Left lobe of liver (tissue), 2 donors: ENCODE measurements at places on chromosomes 11 and 22. TPM values are rescaled to one million over a fixed set of nuclear protein-coding genes. Genes with fewer than 3 reads are reported as not detected.

Gene WT1
- not detected for total RNA-seq

Gene GRM5
- not detected for total RNA-seq

Gene APOC3
- 11,492 TPM for total RNA-seq

Gene SCGB1A1
- 2.0 TPM for total RNA-seq

Gene MYOD1
- not detected for total RNA-seq

Gene FAM227A
- 0.03 TPM for total RNA-seq

Gene SERPING1
- total RNA-seq = 1,854 TPM

Gene DDX25
- total RNA-seq = 0.15 TPM
